ENCODE measurements at places on chromosomes 6 and 20.

DNA sequence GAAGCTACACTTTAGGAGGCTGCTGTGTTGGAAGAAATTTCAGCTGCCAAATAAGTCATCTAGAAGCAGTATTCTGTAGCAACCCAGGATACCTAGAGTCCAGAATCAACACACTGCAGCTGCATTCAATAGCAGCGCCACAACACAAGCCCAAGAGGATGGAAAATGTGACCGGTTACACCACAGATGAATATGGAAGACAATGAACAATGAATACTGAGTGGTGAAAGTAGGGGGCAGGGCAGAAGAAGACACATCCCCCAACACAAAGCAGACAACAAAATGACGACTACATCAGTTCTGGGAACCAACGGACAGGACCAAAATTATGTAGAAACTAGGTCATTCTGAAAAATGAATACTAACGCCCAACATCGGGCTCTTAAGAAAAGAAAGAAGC lies 38.2 kb downstream of the KIF6 start:
- no peak overlapping the region for H3K4me3 ChIP-seq
- H3K36me3 ChIP-seq: no peaks in the 10 kb centered on the region
- no peak overlapping the region for H3K27ac ChIP-seq
- DNase-seq: no peak
- H3K4me1 ChIP-seq: no peaks in the 10 kb centered on the region
- H3K27me3 ChIP-seq: peaks cover 10% of the 10 kb centered on the region

DNA sequence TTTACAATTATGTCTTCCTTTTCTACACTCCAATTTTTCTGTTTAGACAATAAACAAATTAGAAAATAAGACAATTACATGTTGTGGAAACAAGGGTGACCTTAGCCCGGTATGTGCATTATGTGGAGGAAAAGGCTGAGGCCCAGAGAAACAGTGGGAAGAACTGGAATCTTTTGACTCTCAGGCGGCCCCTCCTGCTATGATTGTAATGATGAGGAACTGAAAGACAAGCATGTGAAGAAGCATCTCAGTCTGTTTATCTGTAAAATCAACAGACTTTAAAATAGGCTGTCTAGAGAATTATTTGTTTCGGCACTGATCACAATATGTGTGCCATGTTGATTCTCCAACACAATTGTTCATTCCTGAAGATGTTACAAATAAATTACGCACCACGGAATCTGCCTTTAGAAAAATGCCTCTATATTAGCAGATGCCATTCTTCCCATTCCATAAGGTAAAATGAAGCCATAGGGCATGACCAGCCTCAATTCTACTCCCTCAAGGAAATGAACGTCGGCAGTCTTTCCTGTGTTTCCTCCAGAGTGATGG lies 1201.6 kb upstream of the CITED2 start:
- no peak for DNase-seq
- H3K4me3 ChIP-seq: no peak overlapping the region
- H3K27ac ChIP-seq: no peak overlapping the region
- H3K27me3 ChIP-seq: no peaks in the 10 kb centered on the region
- no peaks in the 10 kb centered on the region for H3K4me1 ChIP-seq

DNA sequence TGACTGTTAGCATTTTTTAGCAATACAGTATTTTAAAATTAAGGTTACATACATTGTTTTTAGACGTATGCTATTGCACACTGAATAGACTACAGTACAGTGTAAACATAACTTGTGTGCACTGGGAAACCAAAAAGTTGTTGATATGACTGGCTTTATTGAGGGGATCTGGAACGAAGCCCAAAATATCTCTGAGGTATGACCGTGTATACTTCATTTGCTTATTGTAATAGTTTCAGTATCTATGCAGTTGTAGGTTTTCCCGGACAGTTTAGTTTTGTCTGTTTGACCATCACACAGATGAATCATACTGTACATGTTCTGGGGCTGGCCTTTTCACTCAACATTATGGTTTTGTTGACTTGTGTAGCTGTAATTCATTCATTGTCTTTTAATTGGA lies 6.9 kb upstream of the ZBTB12 start:
- H3K36me3 ChIP-seq: no peaks in the 10 kb centered on the region
- peaks cover 27% of the 10 kb centered on the region for H3K27me3 ChIP-seq
- no peak overlapping the region for H3K4me3 ChIP-seq
- no peak for DNase-seq
- H3K27ac ChIP-seq: no peak overlapping the region
- H3K4me1 ChIP-seq: no peaks in the 10 kb centered on the region

GRCh38 chr6:165729307-165729936 lies 66.4 kb upstream of the PDE10A start:
- no peak for DNase-seq
- H3K4me3 ChIP-seq: no peak overlapping the region
- no peaks in the 10 kb centered on the region for H3K4me1 ChIP-seq
- H3K27me3 ChIP-seq: peaks cover 10% of the 10 kb centered on the region
- no peak overlapping the region for H3K27ac ChIP-seq

DNA sequence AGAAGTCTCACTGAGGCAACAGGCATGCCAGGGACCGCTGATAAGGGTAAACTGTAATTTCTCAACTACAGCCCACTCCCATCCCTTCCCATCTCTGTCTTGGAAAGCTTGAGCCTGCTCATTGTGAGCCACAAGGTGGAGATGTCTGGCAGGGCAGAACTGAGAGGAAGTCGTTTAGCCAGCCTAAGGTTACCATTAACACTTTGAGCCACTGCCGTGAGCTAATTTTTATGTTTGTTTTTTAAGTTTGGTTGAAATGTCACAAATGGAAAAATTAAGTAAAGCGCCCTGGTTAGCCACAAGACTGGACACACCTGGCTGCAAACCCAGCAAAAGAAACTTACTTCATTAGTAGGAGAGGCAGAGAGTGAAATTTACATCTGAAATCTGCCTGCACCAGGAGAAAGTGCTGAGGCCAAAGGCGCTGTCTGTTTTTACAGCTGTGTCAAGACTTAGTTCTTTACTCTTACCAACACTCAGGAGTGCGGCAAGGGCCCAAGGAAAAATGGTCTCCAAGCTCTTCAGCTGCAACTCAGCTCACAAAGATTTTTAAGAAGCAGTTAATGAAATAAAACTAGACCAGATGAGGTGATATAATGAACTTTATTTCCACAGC lies 50.0 kb upstream of the FAM83C start:
- H3K4me3 ChIP-seq: no peak overlapping the region
- H3K27ac ChIP-seq: no peak overlapping the region
- H3K4me1 ChIP-seq: no peaks in the 10 kb centered on the region
- DNase-seq: no peak
- peaks cover 3% of the 10 kb centered on the region for H3K36me3 ChIP-seq

DNA sequence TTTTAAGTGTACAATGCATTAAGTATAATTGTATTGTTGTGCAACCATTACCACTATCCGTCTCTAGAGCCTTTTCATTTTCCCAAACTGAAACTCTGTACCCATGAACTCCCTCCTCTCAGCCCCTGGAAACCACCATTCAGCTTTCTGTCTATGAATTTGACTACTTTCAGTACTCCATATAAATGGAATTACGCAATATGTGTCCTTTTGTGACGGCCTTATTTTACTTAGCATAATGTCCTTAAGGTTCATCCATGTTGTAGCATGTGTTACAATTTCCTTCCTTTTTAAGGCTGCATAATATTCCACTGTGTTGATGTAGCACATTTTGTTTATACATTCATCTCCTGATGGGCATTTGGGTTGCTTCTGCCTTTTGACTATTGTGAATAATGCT lies 143.6 kb upstream of the KCNG1 start:
- H3K36me3 ChIP-seq: no peaks in the 10 kb centered on the region
- H3K4me3 ChIP-seq: no peak overlapping the region
- no peak for DNase-seq
- H3K4me1 ChIP-seq: no peaks in the 10 kb centered on the region
- no peak overlapping the region for H3K27ac ChIP-seq

Measured in T-cell (primary cell).